ENCODE measurements at places on chromosomes 6 and 20.

GRCh38 chr20:62914970-62915457 lies 11.3 kb downstream of the DIDO1 start:
- DNase-seq: no peak

GRCh38 chr20:21291026-21291425 lies 12.1 kb upstream of the XRN2 start:
- DNase-seq: no peak

GRCh38 chr20:51400051-51400926 lies 142.2 kb downstream of the NFATC2 start:
- DNase-seq: no peak

- no peak for DNase-seq
These were observed 7.5 kb downstream of the SYCP2 start for GRCh38 chr20:59925899-59926298.

DNA sequence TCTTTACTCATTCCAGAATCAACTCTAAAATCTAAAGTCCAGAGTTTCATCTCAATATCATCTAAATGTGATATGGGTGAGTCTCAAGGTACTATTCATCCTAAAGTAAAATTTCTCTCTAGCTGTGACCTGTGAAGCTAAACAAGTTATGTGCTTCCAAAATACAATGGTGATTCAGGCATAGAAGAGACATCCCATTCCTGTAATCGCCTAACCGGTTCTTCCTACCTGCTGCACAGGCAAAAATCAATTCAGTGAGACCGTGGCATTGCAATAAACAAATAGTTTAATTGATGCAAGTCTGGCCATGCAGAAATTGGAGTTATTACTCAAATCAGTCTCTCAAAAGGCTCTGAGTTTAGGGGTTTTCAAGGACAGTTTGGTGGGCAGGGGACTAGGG lies 232.8 kb downstream of the UBE3D start:
- DNase-seq: no peak

GRCh38 chr20:13865156-13865555 lies 80.3 kb downstream of the NDUFAF5 start:
- no peak for DNase-seq

Measured in brain pericyte (primary cell).